GOT3 (cell line): ENCODE measurements at places on chromosomes 1 and 21.

DNA sequence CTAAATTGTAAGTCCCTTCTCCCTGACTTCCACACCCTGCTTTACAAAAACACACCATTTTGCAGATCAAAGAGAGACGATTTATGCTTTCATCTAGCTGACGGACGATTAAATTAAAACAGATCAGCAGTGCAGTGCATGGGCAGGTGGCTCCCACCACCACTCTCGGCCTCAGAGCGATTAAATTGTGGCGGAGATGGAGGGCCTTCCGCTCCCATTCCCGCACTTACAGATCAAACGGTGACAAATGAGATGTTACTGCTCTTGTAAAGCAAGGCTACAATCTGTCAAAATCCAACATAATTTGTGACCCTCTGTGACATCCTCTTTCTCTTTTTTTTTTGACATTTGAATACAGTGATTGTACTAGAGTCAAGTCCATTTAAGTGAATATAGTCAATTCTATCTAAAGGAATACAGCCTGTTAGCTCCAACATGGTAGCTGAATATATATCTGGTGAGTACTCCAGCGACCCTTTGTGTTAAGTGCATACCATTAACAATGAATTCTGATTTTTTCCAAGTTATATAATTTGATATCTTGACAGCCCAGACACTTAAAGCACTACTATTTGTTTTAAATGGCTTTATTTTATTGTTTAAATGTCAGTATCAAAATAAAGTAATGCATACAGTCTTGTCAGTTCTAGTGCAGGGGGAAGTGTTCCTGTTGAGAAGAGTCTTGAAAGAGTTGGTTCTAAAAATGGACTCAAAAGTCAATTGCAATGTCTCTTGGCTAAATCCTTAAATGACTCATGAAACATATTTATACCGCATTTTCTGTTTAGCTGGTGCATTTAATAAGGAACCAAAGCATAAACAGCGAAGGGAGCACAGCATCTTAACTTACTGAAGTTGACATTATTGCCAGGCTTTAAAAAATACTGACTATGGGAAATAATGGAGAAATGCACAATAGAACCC, 109.0 kb downstream of the ESRRG start:
- DNase-seq, result no peak

- DNase-seq, result no peak
These were observed 20.6 kb downstream of the PYHIN1 start for GRCh38 chr1:158951956-158952355.

- DNase-seq, result no peak
These were observed 18.3 kb upstream of the HYI start for GRCh38 chr1:43472087-43472462.

DNA sequence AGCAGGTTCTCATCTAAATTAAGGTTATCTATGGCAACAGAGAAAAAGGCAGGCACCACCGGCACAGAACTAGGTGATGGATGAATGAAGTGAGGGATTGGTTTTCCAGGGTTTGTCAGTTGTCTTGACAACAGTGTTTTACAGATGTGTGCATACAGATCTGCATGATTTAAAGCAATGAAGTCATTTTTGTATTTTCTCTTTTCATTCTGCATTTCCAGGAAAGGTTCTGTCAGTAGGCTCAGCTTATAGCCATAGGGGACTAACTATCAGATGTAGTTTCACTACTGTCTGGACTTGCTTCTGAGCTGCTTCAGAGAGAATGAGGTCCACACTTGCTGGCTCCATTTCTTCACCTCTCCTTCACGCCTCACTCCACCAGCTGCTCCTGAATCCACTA, 98.2 kb upstream of the LMO4 start:
- DNase-seq, result no peak

DNA sequence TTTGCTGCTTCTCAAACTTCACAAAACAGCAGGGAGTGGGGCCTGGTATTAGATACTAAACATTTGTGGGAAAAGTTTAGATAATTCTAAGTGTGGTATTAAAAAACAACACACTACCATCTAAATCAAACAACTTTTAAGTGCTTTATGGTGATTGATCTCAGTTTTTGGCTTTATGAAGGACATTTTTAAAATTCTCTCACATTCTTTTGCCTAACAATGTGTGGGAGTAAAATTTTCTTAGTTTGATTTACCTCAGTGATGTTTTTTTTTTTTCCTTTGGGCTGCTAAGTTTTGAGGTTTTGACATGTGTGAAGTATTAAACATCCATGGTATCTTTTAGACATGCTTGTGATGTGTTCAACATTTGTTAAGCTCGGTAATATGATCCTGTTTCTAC, 116.2 kb downstream of the DISP1 start:
- no peak for DNase-seq

GRCh38 chr1:65011983-65012382, 45.6 kb upstream of the JAK1 start:
- DNase-seq, result no peak
